ENCODE measurements at places on chromosomes 1 and 21.

DNA sequence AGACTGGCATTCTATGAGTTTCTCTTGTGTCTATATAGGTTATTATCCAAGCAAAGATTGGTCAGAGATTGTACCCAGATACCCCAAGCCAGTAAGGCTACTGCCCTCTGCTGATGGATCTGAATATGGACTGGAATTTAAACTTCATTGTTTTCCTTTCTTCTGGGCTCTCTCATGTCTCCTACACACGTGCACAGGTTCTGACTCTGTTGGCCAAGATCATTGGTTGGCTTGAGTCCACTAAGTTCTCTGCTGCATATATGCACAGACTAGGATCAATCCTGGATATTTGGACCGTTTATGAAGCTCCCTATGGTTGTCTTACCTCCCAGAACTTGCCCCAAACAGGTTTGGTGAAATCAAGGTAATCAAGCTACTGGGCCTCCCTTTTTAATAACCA is 69.7 kb downstream of the CC2D1B start:
- peak; percentile 62 for DNase-seq

DNA sequence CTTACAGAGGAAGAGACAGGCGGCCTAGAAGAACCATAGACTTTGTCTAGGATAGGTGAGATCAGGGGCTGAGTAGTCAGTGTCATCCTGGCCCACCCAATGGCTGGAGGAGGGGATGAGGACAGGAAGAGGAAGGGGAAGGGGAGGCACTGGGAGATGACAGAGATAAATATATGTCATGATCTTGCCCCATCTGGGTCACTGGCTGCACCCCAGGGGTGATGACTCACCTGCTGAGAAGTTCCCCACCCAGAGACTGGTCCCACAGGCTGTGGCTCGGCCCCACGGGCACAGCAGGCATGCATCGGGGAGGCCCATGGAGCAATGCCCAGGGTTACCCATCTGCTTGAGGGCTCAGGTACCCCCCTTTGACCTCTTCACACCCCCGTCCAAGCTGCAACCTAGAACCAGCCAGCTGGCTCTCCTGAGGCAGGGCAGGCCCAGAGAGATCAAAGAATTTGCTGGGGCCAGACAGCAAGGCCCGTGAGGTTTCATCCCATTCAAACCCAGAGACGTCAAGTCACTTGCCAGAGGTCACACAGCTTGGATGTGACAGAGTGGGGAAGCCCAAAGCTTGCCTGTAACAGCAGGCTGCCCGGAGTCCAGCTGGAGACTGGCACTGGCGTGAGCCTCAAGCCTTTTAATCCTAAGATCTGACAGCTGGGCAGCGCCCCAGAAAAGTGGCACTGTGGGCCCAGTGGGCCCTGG is 34.7 kb upstream of the CASZ1 start:
- DNase-seq: no peak

- no peak for DNase-seq
Observed at GRCh38 chr21:31846690-31847089, 26.1 kb upstream of the HUNK start.

DNA sequence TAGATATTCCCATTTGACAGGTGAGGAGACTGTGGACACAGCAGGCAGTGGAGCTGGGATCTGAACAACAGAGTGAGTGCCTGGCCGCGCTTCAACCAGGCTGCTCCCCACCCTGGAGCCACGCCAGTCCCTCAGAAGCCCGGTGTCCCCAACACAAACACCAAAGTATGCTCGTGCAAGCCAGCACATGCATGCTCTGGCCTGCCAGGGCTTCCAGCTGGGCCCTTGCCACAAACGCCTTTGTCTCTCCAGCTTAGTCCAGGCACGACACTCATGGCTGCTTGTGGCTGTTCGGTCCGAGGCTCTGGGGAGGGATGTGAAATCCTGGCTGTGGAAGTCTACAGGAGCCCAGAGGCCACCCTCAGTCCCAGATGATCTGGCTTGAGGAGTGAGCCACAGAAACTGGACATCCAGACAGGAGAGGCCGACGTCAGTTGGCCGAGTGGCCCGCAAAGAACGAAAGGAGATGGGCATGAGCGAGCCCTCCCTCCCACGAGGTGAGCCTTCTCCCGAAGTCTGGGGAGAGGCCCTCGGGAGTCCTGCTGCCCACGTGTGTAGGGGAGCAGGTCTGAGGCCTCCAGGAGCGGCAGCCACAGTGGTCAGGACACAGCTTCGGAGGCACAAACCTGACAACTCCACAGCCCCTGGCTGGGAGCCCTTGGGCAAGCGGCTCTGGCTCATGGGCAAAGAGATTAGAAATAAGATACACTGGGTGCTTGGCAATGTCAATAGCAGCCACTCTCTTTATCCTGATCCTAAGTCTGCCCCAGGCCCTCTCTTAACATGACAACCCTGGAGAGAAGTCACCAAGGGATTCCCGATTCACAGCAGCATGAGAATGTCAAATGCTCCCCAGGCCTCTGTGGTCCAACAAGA is 117.1 kb upstream of the IFFO2 start:
- DNase-seq: no peak

GRCh38 chr21:44370786-44371410 is 17.5 kb downstream of the TRPM2 start:
- DNase-seq: no peak

GRCh38 chr21:26351661-26352060 is 181.1 kb upstream of the APP start:
- DNase-seq: no peak

GRCh38 chr1:41319807-41320711 is 41.2 kb upstream of the FOXO6 start:
- no peak for DNase-seq

DNA sequence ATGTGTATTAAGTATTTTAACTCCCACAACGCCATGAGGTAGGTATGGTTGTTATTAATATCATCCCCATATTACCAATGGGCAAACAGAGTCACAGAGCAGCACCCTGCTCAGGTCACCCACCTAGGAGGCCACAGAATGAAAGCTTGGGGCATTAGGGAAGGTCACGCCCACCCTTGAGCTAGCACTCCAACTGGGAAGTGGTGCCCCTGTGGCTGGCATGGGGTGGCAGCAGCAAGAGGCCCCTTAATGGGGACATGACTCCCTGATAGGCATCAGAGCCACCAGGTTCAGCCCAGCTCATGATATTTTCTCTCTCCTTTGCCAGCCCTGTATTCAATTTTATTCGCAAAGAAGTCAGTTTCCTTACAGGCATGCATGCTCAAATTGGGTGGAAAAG is 90.6 kb downstream of the DMRTB1 start:
- DNase-seq: no peak

DNA sequence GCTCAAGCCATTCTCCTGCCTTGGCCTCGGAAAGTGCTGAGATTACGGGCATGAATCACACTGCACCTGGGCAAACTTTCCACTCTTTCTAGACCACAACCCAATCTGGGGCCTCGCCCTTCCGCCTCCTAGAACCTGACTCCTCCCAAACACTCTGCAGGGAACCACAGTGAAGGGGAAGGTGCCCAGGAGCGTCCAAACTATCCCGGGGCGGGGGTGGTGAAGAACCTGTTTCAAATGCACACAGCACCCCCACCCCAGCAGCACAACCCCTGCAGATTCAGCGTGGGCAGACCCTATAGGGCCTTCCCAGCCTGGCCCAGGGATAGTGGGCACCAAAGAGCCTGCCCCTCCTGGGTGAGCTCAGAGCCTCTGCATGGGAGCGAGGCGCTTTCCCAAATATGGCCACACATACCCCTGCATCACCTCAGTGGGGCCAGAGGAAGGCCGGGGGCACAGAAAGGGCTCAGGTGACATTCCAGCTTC is 86.9 kb downstream of the STUM start:
- no peak for DNase-seq

GRCh38 chr1:206583707-206584648 is 28.3 kb downstream of the EIF2D start:
- peak; percentile 50 for DNase-seq

GRCh38 chr1:116486424-116486823 is 84.4 kb downstream of the CD58 start:
- peak; percentile 77 for DNase-seq

- DNase-seq: peak; percentile 17
Observed at GRCh38 chr1:151828921-151829320, 2.7 kb downstream of the RORC start.

- no peak for DNase-seq
Observed at GRCh38 chr1:244394826-244395765, 56.6 kb downstream of the ADSS2 start.

DNA sequence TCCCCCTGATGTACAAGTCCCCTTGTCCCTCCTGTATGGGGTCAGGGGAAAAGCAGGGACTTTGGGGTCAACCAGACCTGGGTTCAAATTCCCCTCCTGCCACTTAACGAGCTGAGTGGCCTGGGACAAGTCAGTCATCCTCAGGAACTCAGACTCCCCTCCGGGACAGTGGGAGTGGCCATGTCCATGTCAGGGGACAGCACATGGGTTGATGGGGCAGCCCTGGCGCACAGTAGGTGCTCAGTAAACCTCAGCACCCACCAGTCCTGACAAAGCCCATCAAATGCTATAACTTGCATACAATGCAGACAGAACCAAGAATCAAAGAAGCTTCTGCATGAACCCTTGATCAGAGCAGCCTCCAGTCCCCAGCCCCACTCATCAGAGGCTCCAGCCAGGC is 30.0 kb downstream of the MATN1 start:
- DNase-seq: no peak

GRCh38 chr1:95115708-95116137 is 1.4 kb upstream of the TLCD4 start:
- no peak for DNase-seq

DNA sequence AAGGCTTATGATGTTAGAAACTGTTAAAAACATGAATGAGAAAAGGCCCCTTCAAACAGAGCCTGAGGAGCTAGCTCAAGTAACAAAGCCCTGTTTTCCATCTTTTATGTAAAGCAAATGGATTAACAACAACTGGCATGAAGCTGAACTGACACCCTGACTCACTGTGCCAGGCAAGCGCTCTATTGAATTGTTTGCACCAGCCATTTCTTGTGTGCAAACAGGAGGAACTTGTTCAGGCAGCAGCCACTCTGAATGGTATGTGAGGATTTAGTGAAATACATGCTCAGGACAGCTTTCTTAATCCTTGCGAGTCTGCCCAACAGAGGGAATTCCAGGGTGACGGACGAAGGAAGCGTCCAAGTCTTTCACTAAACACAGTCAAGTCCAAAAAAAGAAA is 291.1 kb upstream of the ADGRL2 start:
- no peak for DNase-seq

- no peak for DNase-seq
Observed at GRCh38 chr21:41219498-41220207, 51.7 kb downstream of the BACE2 start.

GRCh38 chr1:243489681-243490546 is 234.1 kb downstream of the SDCCAG8 start:
- DNase-seq: no peak

- peak; percentile 28 for DNase-seq
Observed at GRCh38 chr1:67031121-67031858, 22.7 kb downstream of the SLC35D1 start.

- DNase-seq: no peak
Observed at GRCh38 chr21:15128267-15128666, 63.5 kb upstream of the NRIP1 start.

DNA sequence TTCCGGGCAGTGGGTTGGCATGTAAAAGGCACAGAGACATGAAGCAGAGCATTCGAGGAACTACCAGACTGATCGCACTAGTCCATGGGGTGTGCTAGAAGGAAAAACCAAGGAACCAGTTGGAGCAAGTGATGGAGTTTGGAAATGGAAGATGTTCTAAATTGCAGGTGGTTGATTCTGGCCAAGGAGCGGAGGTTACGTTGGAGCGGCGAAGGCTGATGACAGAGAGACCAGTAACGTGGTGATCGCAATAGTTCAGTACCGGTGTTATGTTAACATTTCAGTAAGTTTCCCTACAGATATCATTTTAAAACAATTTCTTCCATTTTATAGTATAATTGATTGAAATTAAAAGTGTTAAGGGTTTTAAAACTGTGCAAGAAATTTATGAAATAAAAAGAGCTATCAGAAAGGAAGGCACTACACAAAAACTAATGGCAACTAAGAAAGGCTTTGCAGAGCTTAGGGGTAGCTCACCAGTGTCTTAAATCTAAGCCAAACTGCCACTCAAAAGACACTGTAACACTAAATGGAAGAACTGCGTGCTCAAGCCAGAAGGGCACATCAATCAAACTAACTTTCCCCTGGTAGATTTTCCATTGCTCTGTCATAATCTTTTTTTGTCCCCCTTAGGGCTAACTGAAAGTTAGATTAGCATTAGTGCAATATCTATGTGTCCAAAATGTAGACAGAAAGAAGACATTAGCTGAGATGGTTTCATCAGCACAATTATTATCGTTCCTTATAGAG is 11.3 kb upstream of the HEATR1 start:
- no peak for DNase-seq

GRCh38 chr1:231936983-231937775 is 310.6 kb downstream of the DISC1 start:
- no peak for DNase-seq

DNA sequence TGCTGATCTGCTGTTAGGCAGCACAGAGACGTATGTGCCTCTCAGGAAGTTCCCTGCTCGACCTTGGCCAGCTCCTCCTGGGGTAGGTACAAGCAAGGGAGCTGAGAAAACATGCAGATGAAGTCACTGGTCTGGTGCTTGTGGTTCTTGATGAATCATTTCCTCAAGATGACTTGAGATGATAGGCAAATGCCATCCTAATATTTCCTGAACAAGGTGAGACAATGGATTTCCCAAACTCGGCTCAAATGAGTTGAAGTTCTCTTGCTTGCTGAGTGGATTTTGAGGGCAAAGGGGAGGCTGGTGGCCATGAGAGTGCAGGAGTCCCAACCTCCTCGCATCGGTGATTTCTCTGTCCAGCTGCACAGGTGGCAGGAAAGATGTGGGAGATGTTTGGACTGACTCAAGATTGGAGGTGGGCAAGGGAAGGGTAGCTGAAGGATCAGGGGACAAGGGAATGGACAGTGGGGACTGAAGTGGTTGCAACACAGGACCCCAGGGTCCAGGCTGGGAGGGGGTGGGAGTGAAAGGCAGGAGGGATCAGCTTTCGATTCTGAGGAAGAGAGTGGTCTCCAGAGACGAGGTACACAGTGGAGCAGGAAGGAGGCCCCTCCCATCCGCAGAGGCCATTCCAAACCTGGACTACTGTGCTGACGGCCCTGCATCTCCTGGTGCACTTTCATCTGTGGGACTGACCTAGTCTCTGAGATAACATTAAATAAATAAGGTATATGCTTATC is 63.9 kb downstream of the CAPN2 start:
- DNase-seq: peak; percentile 73

- no peak for DNase-seq
Observed at GRCh38 chr1:182111496-182111895, 50.0 kb upstream of the ZNF648 start.
